ENCODE measurements at places on chromosomes 4 and X. TPM values are rescaled to one million over a fixed set of nuclear protein-coding genes. Genes with fewer than 3 reads are reported as not detected.

The MAGEB2 gene
- total RNA-seq, result not detected

The HDAC8 gene
- total RNA-seq, result 13.4 TPM

The MTMR1 gene
- 17.3 TPM for total RNA-seq

The CYBB gene
- total RNA-seq, result not detected

The ITIH6 gene
- total RNA-seq, result not detected

The UCP1 gene
- not detected for total RNA-seq

The CXorf38 gene
- 14.7 TPM for total RNA-seq

The ZIC3 gene
- total RNA-seq, result not detected

The FAM9C gene
- not detected for total RNA-seq
